Subcutaneous adipose tissue (tissue), 4 donors: ENCODE measurements at places on chromosomes 7 and 10. TPM values are rescaled to one million over a fixed set of nuclear protein-coding genes. Genes with fewer than 3 reads are reported as not detected.

Gene SPDYE6
- not detected for total RNA-seq

Gene CTBP2
- total RNA-seq = 52.2 TPM

Gene IDI2
- total RNA-seq = not detected

Gene SSMEM1
- not detected for total RNA-seq

Gene C10orf67
- not detected for total RNA-seq

Gene TMEM60
- total RNA-seq = 20.5 TPM

Gene PLXDC2
- total RNA-seq = 47.7 TPM

Gene KCNH2
- not detected for total RNA-seq
